Activated T-helper 9 cell treated with anti-CD3 and anti-CD28 coated beads, Interleukin-2, amount 50 U/mL, for 16 hours (primary cell): ENCODE measurements at places on chromosomes 2 and 18.

- no peak for DNase-seq
These were observed 65.6 kb downstream of the ODC1 start for GRCh38 chr2:10382354-10383061.

- peak; percentile 84 for DNase-seq
These were observed 1.7 kb downstream of the NCK2 start for GRCh38 chr2:105746177-105747080.

DNA sequence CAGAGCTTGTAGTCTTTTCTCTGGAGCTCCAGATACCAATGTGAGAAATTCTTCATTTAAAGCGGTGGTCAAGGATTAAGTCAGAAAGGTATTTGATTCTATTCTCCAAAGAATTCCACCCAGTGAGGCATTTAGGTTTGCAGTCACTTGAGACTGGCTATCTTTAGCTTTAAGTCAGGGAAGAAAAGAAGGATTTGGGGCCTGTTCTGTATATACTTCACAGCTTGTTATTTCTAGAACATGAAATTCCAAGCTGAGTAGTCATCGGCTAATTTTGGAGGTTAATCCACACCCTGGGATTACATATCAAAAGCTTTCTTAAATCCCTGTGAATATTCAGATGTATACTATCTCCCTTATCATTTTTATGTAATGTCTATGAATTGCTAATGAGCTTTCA lies 39.4 kb downstream of the MYOM1 start:
- DNase-seq = no peak

- no peak for DNase-seq
These were observed 66.0 kb upstream of the MGAT4A start for GRCh38 chr2:98796775-98797544.

DNA sequence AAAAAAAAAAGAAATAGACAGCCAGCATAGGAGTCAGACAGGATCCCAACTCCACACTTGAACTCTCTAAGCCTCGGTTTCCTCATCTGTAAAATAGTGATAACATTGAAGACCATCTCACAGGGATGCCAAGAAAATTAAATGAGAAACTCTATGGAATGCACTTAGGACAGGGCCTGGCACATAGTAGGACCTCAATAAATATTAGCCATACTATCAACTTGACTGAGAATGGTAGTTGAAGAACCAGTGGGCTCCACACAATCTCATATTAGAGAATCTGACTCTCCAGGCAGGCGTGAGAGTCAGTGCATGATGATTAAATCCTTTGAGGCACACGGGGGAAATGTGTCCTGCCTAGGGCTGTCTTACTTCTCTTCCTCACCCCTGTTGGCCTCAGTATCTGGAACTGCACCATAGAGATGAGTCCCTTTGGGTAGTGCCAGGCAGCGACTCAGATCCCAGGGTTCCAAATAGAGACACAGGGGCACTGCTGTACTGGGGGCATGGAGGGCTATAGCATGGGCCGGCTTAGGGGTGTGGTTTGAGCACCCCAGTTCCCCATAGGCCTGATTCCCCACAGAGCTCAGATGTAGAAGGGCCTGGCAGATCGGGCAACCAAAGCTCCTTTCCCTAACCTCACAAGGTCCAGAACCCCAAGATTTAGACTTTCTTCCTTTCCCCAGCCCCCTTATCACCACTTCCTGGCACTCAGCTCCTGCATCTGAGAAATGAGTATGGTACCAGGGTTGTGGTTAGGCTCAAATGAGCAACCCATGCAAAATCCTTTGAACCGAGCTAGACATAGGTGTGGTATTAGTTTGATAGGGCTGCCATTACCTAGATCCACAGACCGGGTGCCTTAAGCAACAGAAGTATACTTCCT lies 51.3 kb upstream of the CAB39 start:
- DNase-seq = peak; percentile 21

DNA sequence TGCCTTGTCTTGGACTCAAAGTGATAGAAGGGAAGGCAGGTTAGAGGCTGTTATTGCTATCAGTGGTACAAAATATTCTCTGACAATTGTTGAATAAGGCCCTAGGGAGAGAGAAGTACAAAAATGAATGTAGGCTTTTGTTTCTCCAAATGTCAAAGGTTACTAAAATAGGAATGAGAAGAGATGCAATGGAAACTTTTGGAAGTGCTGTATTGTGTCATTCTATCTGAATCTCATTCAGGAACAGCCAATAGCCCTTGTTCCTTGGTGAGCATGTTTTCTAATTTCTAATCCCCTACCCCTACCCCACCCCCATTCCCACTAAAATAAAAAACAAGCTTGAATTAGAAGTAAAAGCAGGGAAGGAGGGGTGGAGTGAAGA lies 166.4 kb downstream of the GPD2 start:
- no peak for DNase-seq

DNA sequence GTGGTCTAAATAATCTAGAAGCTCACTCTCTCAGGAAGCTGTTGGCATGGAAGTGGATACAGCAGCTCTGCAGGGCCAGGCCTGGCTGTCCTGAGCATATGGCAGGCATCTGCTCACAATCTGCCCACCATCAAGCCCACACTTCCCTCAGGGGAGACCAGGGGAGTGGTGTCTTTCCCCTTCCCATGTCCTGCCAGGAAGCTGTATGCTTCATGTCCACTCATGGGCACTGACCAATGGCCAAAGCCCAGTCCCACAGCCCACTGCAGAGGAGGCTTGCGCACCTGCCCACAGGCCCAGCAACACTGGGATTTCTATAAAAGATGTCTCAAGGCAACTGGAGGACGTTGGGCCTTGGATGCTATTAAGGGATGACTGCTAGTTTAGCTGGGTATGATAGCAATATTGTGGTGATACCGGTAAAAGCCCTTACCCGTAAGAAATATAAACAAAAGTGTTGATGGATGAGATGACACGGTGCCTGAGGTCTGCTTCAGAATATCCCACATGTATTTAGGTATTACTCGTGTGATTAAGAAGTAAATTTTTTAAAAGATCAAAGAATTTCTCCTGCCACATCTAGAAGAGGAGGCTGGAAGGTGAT lies 106.7 kb upstream of the CTDP1 start:
- DNase-seq = no peak

DNA sequence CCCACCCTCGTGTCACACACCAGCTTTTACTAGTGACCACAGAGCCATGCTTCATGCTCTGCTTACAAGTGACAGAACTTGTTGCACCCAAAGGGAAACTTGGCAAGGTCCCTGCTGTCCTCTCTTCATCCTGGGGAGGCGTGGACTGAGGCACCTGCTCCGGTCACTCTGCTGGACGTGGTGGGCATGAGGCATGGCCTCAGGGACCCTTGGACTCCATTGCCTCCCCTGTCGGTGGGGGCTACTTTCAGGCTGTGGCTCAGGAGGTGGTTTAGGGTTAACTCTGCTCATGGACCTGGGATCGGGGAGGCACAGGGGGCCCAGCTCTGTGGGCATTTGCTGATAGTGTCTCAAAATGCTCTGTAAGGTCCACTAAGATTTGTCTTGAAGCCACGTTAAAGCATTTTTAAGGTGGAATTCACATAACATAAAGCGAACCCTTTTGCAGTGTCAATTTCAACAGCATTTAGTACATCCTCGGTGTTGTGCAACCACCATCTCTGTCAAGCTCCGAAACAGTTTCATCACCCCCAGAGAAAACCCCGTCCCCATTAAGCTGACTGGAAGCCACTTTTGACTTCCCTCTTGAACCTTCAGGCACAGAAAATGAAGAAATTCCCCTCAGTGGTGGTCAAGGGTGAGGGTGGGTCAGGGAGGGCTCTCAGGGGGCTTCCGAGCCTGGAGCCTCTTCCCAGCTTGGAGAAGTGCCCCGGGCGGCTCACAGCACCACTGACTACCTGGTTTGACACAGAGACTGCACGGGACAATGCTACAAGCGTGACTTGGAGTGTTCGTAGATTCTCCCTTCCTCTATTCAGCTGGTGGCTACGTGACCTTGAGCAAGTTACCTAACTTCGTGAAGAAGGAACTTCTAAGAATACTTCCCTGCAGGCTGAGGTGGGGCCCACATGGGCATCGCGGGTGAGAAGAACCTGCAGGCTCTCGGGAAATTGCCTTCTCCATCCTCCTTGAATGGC lies 100.0 kb upstream of the HDAC4 start:
- no peak for DNase-seq

DNA sequence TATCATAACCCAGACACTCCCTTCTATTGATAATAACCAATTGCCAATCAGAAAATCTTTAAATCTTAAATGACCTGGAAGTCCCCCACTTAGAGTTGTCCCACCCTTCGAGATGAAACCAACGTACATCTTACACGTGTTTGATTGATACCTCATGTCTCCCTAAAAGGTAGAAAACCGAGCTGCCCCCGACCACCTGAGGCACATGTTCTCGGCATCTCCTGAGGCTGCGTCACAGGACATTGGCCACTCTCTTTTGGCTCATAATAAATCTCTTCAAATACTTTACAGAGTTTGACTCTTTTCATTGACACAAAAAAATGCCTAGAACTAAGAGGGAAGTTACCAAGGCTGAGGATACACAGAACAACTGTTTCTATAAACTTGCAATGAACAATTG lies 190.0 kb downstream of the RTP5 start:
- DNase-seq = no peak

GRCh38 chr2:82239176-82239575 lies 1934.6 kb upstream of the LRRTM1 start:
- DNase-seq = no peak

GRCh38 chr18:76462326-76462694 lies 32.7 kb downstream of the ZNF516 start:
- no peak for DNase-seq

- DNase-seq = no peak
These were observed 174.6 kb upstream of the TPO start for GRCh38 chr2:1238598-1239138.

DNA sequence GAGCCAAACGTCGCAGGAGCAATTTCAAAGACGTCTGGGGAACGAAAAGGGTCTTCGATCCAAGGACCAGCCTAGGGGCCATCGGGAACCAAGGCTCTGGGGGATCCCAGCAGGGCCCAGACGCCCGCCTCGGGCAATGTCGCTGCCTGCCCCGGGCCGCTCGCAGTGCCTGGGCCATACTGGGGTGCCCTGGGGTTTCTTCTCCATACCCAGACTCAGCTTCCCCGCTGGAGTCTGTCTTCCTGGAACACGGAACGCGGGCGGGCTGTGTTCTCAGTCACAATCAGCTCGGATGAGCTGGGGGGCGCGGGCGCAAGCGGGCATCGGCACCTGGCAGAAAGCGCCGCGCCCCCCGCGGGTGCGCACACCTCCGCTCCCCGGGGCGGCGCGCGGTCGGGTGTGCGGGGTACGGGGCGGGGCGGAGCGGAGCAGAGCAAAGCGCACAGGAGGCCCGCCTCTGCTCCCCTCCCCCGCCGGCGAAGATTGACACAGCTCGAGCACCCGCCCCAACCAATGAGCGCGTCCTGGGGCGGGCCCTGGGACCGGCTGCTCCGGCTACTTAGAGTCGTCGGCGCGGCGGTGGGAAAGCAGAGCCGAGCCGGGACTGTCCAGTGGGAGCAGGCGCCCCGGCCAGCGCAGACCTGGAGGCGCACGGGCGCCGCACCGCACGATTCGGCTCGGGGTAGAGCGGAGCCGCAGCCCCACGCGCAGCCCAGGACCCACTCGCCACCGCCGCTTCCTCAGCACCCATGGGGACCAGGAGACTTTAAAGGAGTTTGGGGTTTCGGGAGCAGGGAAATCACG lies at the start of gene LRATD1:
Gene LRATD1 (plus strand): TSS at position 585 of the 804 bp plus-strand sequence. CDS start 1,263 bp downstream, outside the sequence.
- no peak for DNase-seq

DNA sequence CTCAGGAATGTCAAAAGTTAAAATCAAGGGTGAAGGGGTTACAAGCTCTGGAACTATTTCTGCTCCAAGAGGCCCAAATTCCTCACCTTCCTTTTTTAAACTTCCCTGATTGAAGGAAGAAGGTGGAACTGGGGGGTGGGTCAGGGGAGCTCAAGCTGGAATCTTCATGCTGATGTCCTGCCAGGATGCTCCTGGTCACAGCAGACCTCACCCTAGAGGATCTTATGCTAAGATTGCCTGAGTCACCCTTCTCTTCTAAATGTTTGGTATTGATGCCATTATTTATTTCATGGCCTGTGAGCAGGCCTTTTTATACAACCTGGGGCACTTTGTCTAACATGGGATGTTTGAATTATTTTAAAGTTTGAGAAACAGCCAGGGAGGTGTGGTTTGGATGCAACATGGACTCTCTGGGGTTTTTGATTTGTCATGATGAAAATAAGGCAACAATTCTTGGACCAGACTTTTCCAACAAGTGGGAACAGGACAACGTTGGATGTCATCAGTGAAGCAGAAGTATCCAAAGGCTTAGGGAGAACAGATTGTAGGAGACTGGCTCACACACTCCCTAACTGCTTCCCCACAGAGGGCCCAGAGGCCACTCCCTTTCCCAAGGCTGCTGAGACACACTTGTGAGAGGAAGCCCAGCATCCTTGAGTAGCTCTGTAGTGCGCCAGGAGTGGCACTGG lies 420.2 kb upstream of the MEX3C start:
- DNase-seq = no peak

DNA sequence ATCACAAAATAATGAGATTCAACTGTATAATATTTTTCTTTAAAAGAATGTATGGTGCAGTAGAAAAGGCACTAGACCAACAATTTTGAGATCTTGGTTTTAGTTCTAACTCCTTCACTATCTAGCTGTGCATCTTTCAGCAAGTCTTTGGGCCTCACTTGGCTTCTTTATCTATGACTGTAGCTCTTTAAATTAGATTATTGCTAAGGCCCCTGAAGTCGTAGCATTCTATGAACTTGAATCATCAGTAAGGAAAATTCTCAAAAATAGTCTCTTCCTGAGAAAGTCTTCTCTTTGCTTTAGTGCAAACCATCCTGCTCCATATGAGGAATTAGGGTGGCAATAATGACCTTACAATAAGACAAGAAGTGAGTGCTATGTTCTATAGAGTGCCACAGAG lies 140.4 kb downstream of the FTCDNL1 start:
- no peak for DNase-seq

GRCh38 chr2:163601377-163601776 lies 134.4 kb downstream of the FIGN start:
- DNase-seq = no peak

GRCh38 chr2:28052691-28053090 lies 162.2 kb downstream of the BABAM2 start:
- no peak for DNase-seq

DNA sequence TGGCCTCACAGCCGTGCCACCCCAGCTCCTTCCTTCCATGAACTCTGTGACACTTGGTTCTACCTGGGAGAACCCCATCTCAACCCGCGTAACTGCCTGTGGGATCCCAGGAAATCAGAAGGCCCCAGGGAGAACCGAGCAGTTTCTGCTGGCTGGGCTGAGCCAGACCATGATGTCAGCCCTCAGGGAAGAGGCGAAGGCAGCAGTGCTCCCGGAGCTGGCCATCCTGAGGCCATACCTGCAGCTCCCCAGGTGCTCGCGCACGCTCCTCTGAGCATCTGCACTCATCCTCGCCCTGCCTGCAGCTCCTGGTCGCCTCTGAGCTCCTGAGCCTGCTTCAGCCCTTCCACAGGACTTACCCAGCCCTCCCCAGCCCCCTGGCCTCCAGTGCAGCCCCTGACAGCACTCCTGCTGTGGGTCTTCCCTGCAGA lies 186.1 kb downstream of the SEPTIN10 start:
- no peak for DNase-seq

- no peak for DNase-seq
These were observed 48.3 kb upstream of the GPR155 start for GRCh38 chr2:174535083-174535482.

DNA sequence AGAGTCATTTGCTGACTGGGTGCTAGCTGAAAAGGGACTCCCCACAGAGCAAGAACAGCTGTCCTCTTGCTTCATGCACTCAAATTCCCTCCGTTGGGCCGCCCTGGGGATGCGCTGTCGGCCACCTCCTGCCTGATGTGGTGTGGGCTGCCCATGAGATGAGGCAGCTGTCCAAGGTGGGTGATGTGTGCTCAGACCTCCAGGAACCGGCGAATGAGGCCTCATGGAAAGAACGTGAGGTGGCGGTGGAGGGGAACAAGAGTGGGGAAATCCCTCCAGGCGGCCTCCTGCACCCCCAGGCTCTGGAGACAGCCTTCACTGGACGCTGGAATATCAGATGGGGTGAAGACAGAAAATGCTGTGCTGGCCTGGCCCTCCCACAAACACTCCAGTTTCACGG lies 79.8 kb downstream of the LONRF2 start:
- no peak for DNase-seq
